Astrocyte of the cerebellum (primary cell): ENCODE measurements at places on chromosomes 5 and 9.

DNA sequence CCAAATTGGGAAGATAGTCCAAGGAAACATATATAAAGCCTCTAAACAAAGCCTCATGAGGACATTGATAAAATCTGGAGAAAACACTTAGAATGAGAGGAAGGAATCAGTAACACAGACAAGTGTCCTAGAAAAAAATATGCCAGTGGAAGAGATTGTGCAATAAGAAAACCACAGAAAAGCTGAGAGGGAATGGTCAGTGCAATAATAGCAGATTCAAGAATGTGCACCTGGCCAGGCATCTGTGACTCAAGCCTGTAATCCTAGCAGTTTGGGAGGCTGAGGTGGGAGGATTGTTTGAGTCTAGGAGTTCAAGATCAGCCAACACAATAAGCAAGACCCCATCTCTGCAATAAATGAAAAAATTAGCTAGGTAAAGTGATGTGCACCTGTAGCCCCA, 691.2 kb upstream of the CDH6 start:
- DNase-seq, result peak; percentile 27

DNA sequence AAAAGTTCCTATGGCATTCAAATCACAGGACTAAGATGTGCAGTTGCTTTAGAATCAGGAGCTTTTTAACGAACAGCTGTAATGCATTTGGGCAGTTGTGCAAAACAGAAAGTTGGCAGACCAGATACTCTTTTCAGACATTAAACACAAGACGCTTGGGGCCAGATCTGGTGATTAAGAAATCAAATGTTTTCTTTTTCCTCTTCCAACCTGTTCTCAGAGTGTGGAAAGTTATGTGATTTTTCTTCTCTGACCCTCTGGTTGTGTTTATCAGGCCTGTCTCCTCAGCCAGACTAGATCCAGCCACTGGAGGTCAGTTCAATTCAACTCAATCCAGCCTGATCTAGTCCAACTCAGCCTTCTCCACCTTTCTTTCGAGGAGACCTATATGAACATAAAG, 298.5 kb upstream of the PCSK5 start:
- no peak for DNase-seq

GRCh38 chr9:91729558-91729842, 220.5 kb downstream of the ROR2 start:
- DNase-seq, result no peak

- no peak for DNase-seq
Observed at GRCh38 chr9:131621551-131622358, 76.4 kb downstream of the PRRT1B start.

- peak; percentile 32 for DNase-seq
Observed at GRCh38 chr5:16673241-16674201, 56.7 kb upstream of the RETREG1 start.

DNA sequence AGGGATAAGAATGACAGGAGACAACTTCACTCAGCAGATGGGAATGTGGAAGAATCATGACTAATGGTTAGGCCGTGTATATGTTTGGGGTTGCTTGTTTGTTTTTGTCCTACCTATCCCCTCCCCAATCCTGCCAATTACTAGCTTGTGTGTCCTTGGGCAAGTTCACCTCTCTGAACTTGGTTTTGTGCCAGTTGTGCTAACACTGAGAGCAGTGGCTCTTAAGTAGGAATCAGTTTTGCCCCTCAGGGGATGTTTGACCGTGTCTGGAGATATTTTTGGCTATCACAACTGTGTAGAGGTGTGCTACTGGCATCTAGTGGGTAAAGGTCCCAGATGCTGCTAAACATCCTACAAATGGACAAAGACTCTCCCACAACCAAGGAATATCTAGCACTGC, 287.0 kb downstream of the DMRT2 start:
- DNase-seq, result no peak
